Heart right ventricle (tissue), 16 donors: ENCODE measurements at places on chromosomes 3 and 15. TPM values are rescaled to one million over a fixed set of nuclear protein-coding genes. Genes with fewer than 3 reads are reported as not detected.

DNA sequence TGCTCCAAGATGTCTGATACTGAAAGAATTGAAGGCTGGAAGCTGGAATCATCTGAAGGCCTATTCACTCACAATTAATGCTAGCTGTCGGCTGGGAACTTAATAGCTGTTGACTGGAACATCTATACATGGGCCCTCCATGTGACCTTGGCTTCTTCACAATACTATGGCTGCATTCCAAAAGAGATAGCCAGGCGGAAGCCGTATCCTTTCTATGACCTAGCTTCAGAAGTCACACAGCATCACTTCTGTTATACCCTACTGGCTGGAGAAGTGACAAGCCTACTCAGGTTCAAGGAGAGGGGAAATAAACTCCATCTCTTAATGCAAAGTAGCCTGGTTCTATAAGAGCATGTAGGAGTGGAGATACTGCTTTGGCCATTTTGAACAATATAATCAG lies 50.9 kb upstream of the SPRED1 start:
- no peak overlapping the region for H3K27ac ChIP-seq
- H3K4me3 ChIP-seq: no peak overlapping the region
- no peaks in the 10 kb centered on the region for H3K36me3 ChIP-seq
- no peaks in the 10 kb centered on the region for H3K27me3 ChIP-seq
- DNase-seq: no peak

DNA sequence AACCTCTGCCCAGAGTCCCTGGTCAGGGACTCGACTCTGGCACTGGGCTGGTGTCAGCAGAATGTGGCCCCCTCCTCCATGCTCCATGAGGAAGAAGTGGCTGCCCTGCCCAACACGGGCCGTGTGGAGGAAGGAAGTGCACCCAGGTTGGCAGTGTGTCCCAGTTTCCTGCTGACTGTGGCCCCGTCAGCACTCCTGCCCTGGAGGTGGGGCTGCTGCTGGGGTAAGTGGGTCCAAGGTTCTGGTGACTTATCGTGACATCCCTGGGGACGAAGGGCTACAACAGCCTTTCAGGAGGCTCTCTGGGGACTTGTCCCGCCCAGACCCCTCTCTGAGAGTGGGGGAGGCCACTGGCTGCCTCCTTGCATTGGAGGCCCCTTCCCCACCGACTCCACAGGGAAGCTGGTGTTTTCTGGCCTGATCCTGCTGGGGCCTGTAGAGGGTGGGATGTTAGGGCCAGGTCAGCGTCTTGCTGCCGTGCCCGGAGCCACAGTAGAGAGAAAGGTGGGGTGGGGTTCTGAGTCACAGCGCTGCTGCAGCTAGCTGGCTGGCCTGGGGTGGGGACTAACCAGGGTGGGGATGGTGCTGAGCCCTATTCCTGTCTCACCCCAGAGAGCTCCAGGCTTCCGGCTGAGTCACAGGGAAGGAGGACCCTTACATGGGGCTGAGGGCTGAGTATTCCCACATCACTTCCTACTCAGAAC lies 10.5 kb downstream of the SEMA4B start:
- no peak overlapping the region for H3K27ac ChIP-seq
- peaks cover 25% of the 10 kb centered on the region for H3K36me3 ChIP-seq
- no peak overlapping the region for H3K4me3 ChIP-seq
- H3K4me1 ChIP-seq: peaks cover 12% of the 10 kb centered on the region

DNA sequence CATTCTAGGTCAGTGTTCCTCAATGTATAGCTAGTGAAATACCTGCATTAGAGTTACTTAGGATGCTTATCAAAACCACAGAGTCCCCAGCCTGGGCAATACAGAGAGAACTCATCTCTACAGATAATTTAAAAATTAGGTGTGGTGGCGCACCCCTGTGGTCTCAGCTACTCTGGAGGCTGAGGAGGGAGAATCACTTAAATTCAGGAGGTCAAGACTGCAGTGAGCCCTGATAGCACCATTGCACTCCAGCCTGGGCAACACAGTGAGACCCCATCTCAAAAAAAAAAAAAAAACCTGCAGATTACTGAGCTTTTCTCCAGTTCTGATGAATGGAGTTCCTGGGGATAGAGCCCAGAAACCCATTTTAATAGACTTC lies 10.1 kb upstream of the MINDY2 start:
- H3K27ac ChIP-seq: no peak overlapping the region
- H3K4me1 ChIP-seq: no peaks in the 10 kb centered on the region
- no peak for DNase-seq
- H3K4me3 ChIP-seq: no peak overlapping the region
- no peaks in the 10 kb centered on the region for H3K36me3 ChIP-seq
- H3K27me3 ChIP-seq: no peaks in the 10 kb centered on the region

GRCh38 chr15:37056177-37057121 lies 43.9 kb downstream of the MEIS2 start:
- peak overlapping the region; percentile 68 for H3K27ac ChIP-seq
- H3K4me1 ChIP-seq: peaks cover 44% of the 10 kb centered on the region
- DNase-seq: peak; percentile 32
- no peaks in the 10 kb centered on the region for H3K27me3 ChIP-seq
- no peaks in the 10 kb centered on the region for H3K36me3 ChIP-seq

- H3K27me3 ChIP-seq: no peaks in the 10 kb centered on the region
- peak overlapping the region; percentile 44 for H3K4me3 ChIP-seq
- H3K36me3 ChIP-seq: no peaks in the 10 kb centered on the region
- DNase-seq: peak; percentile 59
Observed at GRCh38 chr3:129688271-129688895, 81.9 kb upstream of the PLXND1 start.

GRCh38 chr15:67782691-67782991 lies 42.7 kb upstream of the SKOR1 start:
- no peak overlapping the region for H3K27ac ChIP-seq
- H3K4me3 ChIP-seq: no peak overlapping the region
- no peaks in the 10 kb centered on the region for H3K27me3 ChIP-seq
- peaks cover 23% of the 10 kb centered on the region for H3K36me3 ChIP-seq
- DNase-seq: no peak

- no peak for DNase-seq
- no peak overlapping the region for H3K4me3 ChIP-seq
- no peak overlapping the region for H3K27ac ChIP-seq
- no peaks in the 10 kb centered on the region for H3K36me3 ChIP-seq
- no peaks in the 10 kb centered on the region for H3K4me1 ChIP-seq
Observed at GRCh38 chr3:122940628-122941086, 86.9 kb downstream of the SEMA5B start.

DNA sequence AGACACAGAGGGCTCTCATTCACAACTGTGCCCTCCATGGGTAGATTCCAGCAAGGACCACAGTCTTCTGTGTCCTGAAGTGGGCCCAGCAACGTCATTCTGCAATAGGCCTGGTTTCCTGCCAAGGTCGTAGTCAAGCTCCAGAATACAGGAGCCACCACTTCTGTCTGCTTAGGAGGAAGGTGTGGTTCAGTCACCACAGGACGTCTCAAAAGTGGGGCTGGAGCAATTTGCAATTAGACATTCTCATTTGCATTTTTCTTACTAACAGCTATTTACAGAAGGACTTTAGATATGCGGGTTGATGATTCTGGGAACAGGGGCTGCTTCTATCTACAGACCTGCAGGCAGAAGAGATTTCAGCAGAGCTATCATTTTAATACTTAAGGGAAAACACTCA lies 58.7 kb upstream of the MYRIP start:
- no peak for DNase-seq
- no peaks in the 10 kb centered on the region for H3K36me3 ChIP-seq
- peaks cover 25% of the 10 kb centered on the region for H3K4me1 ChIP-seq
- H3K27ac ChIP-seq: no peak overlapping the region
- H3K4me3 ChIP-seq: no peak overlapping the region

Gene FBXW12
- total RNA-seq: not detected

Gene ZPLD1
- not detected for total RNA-seq
